GM12865 (cell line): ENCODE measurements at places on chromosomes 12 and 14.

DNA sequence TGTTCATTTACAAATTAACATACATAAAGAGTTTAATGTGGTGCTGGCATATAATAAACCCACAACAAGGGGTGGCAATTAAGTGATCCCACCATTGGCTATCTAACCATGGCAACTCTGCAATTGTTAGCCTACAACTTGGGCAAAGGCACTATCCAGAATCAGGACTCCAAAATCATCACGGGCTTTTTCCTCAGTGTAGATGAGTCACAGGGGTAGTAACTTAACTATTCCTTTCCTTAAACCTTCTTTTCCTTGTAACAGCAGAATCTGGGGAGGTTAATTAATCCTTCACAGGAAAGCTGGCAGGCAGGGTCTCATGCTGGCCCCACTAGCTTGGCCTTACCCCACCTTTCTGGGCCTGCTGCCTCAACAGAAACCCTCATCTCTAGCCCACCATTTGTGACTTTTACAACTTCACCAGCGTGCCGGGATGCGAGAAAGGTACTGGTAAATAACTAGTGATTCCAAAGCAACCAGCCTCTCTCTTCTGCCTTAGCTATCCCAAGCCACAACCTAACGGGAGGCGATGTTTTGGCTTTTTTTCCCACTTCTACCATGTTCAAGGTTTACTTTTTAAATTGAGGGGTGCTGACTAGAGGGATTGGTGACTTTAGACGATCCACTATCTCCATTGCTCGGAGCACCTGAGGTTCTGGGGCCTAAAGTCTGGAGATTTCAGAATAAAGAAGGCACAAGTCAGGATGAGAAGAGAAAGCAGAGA, 744 bp downstream of the ATP5MC2 start:
- DNase-seq, result peak; percentile 12

- DNase-seq, result no peak
Measured at GRCh38 chr12:19447386-19447785, 8.1 kb downstream of the AEBP2 start.

DNA sequence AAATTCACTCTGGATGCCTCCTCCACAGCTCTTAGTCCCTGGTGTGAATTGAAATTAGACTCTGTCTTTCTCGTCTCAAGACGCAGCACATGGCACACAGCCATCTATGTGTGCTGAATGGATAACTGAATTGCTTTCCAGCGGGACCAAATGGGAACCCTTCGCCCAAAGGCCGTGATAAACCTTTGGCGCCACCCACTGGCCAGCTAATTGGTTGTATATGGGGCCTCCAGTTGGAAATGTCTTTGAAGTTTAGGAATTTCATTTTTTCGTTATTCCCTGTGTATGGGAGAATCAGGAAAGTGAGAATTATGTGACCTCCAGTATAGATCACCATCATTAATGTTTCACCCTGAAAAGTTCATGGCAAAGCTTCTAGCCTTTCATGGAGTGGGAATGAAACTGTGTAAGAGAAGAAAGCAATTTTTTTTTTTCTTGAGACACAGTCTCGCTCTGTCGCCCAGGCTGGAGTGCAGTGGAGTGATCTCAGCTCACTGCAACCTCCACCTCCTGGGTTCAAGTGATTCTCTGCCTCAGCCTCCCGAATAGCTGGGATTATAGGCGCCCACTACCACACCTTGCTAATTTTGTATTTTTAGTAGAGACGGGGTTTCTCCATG, 9.8 kb upstream of the HSP90AA1 start:
- DNase-seq, result peak; percentile 61

- DNase-seq, result no peak
Measured at GRCh38 chr12:46208370-46208769, 60.5 kb downstream of the SLC38A1 start.

DNA sequence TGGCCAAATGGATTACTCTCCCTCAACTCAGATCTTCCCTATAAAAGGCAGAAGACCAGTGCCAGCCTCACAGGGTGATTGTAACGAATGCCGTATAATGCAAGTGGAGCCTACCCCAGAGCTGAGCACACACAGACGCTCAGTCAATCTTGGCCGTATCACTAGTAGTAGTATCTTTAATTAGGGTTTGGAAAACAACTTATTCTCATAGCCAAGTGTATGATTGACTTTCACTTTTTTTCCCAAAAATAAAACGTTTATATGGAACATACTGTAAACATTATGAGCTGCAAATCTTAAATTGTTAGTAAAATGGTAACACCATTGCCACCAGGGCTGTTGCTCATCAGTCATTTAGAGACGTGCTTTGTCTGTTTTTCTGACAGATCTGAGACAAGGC, 30.4 kb downstream of the PLEKHG7 start:
- no peak for DNase-seq

- DNase-seq, result no peak
Measured at GRCh38 chr12:75661908-75662307, 150.5 kb upstream of the KRR1 start.

GRCh38 chr12:5170844-5171243, 127.2 kb downstream of the KCNA5 start:
- no peak for DNase-seq

- no peak for DNase-seq
Measured at GRCh38 chr12:18990856-18991255, 138.7 kb upstream of the PLEKHA5 start.

DNA sequence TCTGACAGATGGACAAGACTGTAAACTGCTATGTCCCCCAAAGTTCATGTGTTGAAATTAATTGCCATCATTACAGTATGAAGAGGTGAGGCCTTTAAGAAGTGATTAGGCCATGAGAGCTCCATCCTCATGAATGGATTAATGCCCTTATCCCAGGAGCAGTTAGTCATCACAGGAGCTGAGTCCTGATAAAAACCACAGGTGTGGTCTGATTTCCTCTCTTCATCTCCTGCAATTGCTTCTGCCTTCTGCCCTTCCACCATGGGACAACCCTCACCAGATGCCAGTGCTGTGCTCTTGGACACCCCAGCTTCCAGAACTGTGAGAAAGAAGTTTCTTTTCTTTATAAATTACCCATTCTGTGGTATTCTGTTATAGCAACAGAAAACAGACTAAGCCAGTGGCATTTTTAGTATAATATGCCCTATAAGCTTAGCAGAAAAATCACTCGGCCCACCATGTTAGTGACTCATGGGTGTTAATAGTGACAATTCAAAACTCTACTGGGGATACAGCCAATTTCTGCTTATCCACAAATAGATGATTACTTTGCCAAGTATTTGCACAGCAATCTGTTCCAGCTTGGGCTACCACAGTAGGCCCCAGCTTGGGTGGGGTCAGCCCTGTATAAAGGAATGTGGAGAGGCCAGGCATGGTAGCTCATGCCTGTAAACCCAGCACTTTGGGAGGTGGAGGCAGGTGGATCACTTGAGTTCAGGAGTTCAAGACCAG, 129.0 kb upstream of the BCL2L14 start:
- no peak for DNase-seq

DNA sequence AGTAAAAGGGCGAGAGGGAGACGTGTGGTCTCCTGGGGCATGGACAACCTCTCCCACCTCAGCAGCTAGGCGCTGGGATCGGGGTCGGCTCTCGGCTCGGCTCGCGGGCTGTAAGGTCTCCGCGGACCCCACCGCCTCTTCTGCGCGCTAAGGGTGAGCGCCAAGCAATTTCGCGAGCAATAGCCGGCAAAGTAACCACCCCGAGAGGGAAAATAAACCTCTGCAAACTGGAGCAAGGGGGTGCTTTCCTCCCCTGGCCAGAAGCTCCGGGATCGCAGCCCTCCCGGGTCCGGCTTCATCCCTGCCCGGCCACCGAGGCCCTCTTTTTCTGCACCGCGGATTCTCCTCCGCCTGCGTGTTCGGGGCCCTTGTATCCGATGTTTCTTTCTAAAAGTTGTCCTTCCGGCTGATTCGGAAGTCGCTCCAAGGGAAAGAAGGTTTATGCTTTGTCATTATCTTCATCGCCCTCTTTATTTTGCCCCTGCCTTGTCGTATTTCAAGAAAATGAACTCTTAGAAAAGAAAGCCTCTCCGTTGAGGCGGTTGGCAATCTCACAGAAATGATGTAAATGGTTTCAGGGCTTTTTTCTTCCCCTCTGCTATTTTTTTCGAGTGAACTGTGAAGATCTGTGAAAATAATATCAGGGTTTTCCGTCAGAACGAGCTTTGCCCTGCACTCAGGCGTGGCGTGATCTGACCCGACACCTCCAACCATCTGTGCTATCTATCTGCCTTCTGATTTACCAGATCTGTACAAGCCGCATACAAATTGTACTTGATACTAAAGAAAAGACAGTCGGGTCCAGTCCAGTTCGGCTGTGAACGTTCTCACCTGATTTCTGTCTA, 1.7 kb upstream of the SIX6 start:
- no peak for DNase-seq

- no peak for DNase-seq
Measured at GRCh38 chr14:98931911-98932310, 340.1 kb downstream of the BCL11B start.

GRCh38 chr12:82651489-82651888, 35.2 kb upstream of the TMTC2 start:
- no peak for DNase-seq

DNA sequence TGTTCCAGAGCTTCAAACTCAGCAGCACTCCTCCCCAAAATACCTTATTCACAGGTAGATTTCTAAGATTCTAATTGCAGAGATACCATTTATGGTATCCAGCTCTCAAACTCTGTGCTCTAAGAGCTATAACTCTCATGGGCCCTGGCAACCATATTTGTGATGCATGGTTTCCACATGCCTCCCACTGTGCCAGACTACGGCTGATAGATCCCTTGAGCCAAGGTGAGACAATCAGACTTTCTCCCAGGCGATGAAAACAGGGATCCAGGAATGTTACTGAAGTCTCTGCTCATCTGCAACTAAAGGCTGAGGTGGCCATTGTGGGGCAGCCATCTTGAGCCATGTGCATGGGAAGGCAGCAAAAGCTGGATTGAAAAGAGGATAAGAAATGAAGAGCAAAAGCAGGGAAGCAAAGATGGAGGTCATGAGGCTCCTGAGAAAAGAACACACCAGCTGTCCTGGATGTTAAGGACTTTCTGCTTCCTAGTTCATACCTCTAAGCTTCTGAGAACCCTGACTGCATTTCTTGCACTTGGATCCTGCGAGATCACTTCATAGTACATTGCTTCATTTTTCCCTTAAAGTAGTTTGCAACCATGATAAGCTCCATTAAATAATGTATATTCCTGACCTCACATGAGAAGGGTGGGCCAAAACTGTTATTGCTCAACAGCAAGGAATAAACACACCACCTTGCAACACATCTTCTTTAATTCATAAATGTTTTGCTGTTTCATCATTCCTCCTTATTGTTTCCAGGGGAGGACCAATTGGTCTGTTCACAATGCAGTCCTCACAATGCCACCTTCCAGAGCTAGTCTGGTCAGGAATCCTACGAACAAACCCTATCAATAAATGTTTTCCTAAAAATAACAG, 5.4 kb downstream of the EGLN3 start:
- DNase-seq, result no peak

- no peak for DNase-seq
Measured at GRCh38 chr14:103538291-103539055, 9.5 kb downstream of the TRMT61A start.

- no peak for DNase-seq
Measured at GRCh38 chr14:96764012-96764411, 33.2 kb upstream of the VRK1 start.

GRCh38 chr14:104770851-104771272, 17.9 kb downstream of the SIVA1 start:
- DNase-seq, result no peak

DNA sequence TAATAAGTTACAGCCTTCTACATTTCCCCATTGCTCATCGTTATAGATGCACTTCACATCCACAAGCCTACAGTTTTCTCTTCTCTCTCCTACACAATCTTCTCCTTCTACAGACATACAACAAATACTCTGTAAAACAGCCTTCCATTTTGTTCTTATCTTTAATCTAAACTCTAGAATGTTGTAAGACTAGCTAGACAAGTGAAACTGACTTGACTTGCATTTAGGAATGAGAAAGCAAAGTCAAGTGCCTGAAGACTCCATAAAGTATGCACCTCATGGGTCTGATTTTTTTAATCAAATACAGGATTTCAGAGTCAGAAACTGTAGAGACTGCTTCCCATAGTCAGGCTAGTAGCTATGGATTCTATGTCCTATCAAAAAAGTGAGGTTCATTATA, 190.3 kb downstream of the KLHL28 start:
- no peak for DNase-seq

DNA sequence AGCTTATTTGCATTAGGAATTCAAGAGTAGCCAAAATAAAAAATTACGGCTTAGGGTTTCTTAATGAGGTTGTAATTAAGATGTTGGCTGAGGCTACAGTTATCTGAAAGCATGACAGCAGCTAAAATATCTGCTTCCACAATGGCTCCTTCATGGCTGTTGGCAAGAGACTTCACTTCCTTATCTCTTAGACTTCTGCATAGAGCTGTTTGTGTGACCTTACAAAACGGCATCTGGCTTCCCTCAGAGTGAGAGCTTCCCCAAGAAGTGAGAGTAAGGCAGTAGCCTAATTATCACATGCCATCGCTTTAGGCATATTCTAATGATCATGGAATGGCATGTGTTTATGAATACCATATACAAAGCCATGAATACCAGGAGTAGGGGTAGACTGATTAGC, 57.6 kb downstream of the CCDC59 start:
- no peak for DNase-seq

DNA sequence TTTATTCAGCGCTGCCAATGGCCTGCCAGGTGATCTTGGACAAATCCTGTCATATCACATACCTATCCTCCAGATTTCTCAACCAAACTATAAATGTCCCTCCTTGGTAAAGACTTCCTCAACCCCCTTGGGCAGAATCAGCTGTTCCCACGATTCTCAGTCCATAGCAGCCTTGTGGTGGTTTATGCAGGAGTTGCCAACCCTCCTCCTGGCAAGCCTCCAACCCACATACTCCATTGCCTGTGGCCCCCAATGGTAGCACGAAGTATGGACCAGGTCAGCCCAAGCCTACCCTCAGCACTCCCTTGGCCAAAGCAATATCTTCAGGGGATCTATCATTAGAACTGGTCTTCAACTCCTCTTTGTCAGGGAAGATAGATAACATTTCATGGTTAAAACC, 27.0 kb downstream of the FBLN5 start:
- no peak for DNase-seq

DNA sequence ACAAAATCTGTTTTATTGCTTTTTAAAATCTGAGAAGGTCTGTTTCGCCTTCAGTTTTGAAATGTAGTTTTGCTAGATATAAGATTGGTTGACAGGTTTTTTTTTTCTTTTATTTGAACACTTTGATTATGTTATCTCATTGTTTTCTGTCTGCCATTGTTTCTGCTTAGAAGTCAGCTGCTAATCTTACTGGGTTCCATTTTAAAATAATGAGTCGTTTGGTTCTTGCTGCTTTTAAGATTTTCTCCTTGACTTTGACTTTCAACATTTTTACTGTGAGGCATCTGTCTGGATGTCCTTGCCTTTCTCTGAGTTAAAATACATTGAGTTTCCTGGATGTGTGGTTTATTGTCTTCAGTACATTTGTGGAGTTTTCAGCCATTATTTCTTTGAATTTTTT, 56.7 kb downstream of the ADIPOR2 start:
- no peak for DNase-seq

DNA sequence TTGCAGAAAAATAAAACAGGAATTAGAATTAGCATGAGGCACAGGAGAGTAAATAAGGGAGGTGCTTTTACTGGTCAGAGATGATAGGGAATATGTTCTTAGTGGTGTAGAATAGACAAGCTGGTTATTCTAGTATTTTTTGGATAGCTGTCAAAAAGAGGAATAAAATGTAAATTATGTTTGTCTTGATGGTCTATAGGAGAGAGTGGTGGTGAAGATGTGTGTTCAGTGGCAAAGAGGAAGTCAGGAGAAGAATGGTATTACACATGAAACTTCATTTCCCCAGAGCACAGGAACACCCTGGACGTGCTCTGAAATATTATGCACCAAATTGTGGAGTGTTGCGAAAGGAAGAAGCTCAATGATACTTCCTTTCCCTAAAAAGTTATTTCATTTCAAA, 27.8 kb downstream of the MUCL1 start:
- DNase-seq, result no peak
